ENCODE measurements at places on chromosomes 6 and 20.

DNA sequence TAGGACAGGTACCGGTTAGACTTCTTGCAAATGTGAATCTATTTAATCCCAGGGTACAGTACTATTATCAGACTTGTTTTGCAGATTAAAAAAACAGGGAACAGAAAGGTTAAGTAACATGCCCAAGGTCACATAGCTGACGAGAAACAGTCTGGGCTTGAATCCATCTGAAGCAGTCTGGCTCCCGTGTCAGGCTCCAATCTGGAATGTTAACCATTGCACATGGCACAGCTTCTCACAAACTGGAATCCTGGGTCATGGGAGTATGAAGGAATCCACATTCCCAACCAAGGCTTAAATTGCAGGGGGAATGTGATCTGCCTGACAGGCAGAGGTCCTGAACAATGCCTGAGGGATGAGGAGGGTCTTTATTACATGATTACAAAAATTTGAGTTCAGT is 187.5 kb upstream of the SPTLC3 start:
- no peak for DNase-seq

- no peak for DNase-seq
These were observed 56.0 kb downstream of the TENT5A start for GRCh38 chr6:81696524-81696923.

GRCh38 chr6:85137865-85138264 is 312.0 kb upstream of the NT5E start:
- DNase-seq = no peak

GRCh38 chr6:55456016-55456415 is 123.0 kb downstream of the HMGCLL1 start:
- DNase-seq = no peak

DNA sequence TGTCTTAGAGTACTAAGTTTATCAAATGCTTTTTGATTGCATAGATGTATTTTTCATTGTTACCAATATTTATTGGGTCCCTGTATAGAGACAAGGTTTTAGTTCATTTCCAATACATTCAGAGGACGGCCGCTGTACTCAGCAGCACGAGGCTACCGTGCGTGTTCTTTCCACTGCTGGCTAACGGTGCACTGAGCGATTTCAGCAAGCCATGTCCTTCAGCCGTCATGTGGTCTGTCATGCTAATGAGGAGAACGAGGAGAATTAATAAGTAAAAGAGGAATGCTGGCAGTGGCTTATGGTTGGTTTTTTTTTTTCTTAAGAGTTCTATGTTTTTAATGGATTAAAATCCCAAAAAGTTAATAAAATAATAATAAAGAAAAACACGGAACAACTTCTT is 253.6 kb downstream of the ARID1B start:
- DNase-seq = no peak

DNA sequence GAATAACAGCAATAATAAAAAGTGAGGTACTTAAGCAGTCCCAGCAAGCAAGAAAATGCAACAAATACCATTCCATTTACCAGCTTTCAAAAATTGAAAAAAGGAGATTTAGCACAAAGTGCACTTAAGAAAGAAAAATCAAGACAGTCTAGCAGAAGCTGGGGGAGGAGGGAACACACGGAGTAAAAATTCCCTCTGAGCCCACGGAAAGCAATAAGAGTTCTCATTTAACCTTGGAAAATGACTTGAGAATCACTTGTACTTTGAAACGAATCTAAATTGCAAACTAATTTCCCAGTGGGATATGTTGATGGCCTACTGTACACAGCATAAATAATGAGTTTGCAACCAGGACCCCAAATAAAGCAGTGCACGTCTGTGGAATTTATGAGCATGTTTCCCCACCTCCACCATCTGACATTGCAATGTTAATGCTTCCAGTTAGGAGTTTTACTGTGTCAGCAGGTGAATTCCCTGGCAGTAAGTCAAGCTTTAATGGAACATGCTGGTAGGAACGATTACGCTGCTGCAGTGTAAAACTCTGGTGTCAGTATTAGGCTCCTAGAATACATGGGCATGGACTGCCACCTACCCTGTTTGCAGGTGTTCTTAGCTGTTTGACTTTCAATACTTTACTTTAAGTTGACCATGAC is 386.8 kb downstream of the HDGFL1 start:
- DNase-seq = no peak

DNA sequence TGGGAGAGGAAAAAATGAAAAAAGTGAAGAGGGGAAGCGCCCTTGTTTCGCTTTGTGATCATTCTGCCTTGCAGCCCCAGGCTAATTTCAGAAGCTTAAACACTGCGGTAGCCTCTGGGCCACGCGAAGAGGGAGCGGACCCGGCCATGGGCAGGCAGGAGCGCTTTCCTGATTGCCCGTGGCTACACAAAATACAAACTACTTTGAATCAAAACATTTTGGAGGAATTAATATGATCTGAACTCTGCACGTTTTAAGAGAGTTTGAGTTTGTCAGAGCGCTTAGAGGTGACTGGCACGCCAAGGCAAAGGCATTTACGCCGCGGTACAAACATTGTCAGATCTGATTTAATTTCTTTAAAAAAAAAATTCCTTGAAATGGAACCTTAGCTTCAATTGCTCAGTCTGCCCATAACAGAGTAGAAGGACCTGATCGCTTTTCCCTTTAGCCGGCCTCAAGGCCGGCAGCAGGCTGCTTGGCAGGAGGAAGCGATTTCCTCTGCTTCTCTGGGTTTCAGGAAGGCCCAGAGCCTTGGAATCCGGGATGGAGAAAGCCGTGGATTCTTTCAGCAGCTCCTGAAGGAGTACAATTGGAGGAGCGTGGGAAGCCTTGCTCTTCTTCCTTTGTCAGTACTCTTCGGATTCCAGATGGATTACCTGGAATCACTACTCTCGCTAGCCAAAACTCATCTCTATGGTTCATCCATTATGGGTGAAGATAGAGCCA is 9.7 kb downstream of the TFAP2D start:
- no peak for DNase-seq

GRCh38 chr20:35695978-35696377 is 3.2 kb downstream of the NFS1 start:
- no peak for DNase-seq

- no peak for DNase-seq
These were observed 18.0 kb upstream of the MAFB start for GRCh38 chr20:40706977-40707582.

GRCh38 chr6:168619560-168620314 is 178.8 kb downstream of the SMOC2 start:
- no peak for DNase-seq

GRCh38 chr6:159430323-159430722 is 261.1 kb downstream of the FNDC1 start:
- DNase-seq = no peak

DNA sequence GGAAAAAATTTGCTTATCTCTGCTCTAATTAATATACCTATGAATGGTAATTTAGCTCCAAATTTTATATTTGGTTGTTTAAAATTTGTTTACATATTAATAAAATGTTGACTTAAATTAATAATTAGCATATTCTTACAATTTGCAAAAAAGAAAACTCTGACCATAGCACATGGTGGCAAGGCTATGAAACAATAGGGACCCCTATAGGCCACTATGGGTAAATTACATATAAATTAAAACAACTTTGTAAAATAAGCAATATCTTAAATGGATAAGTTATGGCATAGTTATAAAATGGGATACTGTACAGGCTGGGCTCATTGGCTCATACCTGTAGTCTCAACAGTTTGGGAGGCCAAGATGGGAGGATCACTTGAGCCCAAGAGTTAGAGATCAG is 76.0 kb downstream of the MKKS start:
- no peak for DNase-seq

DNA sequence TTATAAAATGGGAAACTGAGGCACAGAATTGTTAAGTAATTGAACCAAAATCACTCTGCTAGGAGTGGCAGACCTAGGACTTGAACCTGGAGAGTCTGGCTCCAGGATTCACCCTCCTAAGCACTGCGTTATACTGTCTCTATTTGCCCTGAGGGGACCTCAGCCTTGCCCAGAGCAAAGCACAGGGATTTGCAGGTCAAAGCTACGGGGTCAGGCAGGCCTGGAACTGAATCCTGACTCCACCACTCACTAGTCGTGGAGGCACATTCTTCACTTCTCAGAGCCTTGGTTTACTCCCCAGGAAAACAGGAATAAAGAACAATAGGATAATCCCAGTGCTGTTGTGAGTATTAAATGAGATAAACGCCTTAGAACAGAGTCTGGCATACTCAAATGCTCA is 19.4 kb downstream of the KCNK15 start:
- DNase-seq = no peak

DNA sequence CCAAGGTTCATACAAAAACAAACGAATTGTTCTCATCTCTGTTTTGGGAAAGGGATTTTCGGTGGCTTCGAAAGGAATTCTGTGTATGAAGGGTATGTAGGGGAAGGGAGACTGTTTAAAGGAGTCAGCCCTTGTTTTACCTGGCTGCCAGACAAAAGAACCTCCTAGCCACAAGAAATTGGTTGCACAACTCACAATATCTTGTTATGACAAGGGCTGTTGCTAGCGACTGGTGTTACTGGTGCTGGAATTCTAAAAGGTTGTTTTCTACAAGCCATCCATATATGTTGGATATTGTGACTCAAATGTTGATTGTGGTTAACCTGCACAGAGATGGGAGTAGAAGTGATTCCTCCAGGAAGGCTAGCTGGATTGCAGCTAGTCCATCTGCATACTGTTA is 34.6 kb upstream of the CITED2 start:
- DNase-seq = no peak

DNA sequence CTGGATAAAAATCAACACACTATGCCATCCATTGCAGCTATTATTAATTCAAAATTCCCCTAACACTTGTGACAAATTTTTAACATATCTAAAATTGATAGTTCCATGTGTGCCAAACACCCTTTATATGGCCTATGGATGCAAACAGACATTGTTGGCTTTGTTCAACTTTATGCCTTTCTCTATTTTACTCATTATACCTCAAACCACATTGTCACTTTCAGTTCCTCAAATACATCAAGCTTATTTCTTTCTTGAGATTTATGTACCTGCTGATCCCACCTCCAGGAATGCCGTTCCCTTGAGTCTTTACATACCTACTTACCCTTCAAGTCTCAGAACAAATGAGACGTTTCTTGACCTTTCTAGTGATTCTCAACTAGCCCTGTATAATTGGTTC is 193.5 kb upstream of the PLN start:
- DNase-seq = no peak

GRCh38 chr6:110048221-110048875 is 70.2 kb downstream of the GPR6 start:
- DNase-seq = no peak

DNA sequence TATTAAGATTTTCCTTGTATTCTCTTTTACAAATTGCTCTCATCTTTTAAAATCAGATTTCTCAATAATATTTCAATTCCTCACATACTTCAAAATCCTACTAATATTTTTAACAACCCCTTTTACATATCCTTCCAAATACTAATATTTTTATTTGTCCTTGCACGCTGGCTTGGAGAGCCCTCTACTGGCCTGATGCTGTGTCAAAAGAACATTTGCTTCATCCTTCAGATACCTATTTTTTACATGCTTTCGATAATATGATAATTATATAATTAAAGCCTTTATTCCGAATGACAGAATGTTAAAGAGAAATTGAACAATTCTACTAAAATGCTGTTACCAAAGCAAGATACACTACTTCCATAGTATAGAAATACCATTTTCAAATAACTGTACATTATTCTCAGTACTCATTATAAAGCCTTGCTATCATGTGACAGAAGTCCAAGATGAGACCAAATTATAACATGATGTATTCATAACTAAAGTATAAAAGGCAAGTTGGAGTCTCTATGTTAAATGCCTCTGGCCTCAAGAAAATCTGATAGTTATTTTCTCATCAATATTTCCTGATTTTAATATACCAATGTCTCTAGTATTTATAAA is 39.0 kb upstream of the PLN start:
- peak; percentile 8 for DNase-seq

- DNase-seq = no peak
These were observed 151.4 kb downstream of the CEBPB start for GRCh38 chr20:50341880-50342637.

DNA sequence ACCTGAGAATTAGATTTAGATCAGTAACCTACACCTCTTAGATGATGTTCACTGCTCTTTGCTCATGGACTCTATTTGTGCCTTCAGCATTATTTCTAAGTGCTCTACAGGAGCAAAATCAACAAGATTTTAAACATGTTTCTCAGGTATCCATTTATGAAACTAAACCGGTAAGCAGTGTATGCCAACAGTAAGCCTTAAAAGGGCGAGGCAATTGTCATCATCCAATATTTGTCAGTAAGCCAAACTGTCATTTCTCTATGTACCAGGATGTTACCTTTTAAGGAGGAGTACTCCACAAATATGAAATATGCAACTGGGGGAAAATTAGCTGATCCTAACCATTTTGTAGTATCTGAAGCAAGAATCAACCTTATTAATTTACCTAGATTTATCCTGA is 69.6 kb upstream of the ZNF184 start:
- no peak for DNase-seq

GRCh38 chr6:15294504-15294903 is 48.6 kb downstream of the JARID2 start:
- DNase-seq = no peak

GRCh38 chr20:50932016-50932485 is 814 bp upstream of the ADNP start:
- no peak for DNase-seq

DNA sequence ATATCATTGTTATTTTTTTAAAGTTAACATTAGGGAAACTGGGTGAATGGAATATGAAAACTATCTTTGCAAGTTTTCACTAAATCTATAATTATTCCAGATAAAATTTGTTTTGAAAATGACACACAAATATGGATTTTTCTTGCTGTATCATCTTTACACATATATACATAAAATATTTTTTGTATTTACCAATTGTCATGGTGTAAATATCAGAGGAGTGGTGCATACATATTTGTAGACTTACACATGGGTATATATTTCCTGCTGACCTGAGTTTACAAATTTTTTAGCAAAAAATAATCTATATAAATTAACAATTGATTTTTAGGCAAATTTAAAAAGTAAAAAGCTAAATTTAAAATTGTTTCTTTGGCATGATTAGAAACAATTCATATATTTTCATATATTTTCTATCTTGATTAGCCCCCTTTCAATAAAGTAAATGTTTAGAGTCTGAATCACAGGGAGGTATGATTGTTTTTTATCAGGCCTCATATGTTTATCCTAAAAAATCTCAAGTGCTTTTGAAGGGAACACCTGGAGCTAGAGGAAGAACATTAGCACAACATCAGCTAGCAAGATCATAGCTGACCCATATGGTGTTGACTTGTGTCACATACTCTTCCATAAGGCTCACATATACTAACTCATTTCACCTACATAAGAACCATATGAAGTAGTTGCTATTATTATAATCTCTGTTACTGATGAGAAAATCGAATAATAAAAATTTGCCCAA is 671.8 kb upstream of the GJE1 start:
- DNase-seq = no peak

DNA sequence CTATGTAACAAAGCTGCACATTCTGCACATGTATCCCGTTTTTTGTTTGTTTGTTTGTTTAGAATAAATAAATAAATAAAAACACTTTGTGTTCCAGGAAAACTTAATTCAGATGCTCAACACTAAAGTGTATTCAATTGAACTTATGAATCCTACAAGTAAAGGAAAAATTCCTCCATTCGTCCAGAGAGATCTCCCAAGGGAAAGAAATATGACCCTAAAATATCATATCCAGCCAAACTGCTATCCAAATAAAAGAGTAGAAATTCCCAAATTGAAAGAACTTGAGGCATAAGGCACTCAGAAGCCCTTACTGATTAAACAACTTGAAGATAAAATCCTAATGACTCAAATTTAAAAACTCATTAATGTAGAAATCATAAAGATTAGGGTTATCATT is 90.4 kb downstream of the MOXD1 start:
- DNase-seq = no peak
